Heart right ventricle (tissue), 16 donors: ENCODE measurements at places on chromosomes 2 and 18. TPM values are rescaled to one million over a fixed set of nuclear protein-coding genes. Genes with fewer than 3 reads are reported as not detected.
A peak's percentile ranks its signal among the peaks of the same experiment; 100 is the strongest.

DNA sequence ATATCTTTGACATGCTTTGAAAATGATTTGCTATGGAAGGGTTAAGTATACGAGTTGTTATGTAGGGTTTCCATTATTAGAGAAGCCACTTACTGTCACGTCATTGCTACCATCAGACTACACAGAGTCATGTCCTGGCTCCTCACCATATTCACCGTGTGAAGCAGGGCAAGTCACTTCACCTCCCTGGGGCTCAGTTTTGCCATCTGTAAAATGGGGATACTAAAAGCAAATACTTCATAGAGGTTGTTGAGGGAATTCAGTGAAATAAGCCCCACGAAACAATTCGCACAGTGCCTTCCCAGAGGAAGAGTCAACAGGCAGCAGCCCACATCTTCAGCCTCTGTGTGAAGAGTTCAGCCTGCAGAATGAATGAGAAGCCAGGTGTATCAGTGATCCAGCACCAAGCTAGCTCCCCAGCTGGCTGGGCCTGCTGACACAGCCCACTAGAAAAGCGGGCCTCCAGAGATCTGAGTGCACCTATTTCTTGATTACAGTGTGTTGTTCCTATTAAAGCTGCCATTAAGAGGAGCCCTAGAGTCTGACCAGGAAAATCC lies 3.4 kb downstream of the DIPK1C start:
- no peak overlapping the region for H3K27ac ChIP-seq
- peaks cover 30% of the 10 kb centered on the region for H3K27me3 ChIP-seq
- H3K4me3 ChIP-seq: no peak overlapping the region
- peaks cover 85% of the 10 kb centered on the region for H3K4me1 ChIP-seq
- DNase-seq: no peak
- H3K36me3 ChIP-seq: no peaks in the 10 kb centered on the region

DNA sequence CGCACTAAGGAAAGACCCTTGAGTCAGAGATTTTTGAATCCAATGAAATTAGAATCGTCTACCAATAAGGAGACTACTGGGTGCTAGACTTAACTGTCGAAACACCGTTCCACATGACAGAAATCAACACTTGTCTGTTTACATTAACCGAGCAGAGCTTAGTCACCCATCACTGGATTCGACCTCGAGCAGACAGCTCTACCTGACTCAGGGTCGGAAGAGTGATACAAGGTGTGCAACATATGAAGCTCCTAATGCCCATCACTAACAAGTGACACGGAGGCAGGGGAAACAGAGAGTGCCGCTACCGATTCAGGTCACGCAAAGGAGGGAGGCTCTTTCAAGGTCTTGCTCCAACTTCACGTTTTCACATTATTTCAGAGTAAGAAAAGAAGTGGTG lies 54.2 kb upstream of the FZD5 start:
- no peaks in the 10 kb centered on the region for H3K27me3 ChIP-seq
- H3K36me3 ChIP-seq: peaks cover 7% of the 10 kb centered on the region
- no peak overlapping the region for H3K27ac ChIP-seq
- peaks cover 35% of the 10 kb centered on the region for H3K4me1 ChIP-seq
- DNase-seq: no peak

GRCh38 chr2:9235147-9236044 lies 28.8 kb downstream of the ASAP2 start:
- no peaks in the 10 kb centered on the region for H3K36me3 ChIP-seq
- peak overlapping the region; percentile 76 for H3K27ac ChIP-seq
- no peaks in the 10 kb centered on the region for H3K27me3 ChIP-seq
- H3K4me3 ChIP-seq: no peak overlapping the region
- peaks cover 92% of the 10 kb centered on the region for H3K4me1 ChIP-seq
- DNase-seq: no peak

DNA sequence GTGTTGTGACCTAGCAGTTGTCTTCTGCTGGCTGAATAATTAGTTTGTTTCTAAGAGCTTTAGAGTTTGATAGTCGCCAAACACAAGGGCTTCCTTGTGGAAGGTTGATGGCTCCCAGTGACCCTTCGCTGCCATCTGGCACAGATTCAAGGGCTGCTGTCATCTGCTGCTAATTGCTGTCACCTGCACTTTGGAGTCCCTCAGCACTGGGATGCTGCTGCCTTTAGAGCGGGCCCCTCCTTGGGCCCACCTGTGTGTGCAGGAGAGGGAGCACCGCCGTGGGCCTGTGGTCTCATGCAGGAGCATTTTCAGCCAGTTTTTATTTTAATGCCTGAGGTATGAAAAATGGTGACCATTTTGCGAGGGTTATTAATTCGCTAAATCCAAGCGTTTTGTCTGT lies 154.0 kb upstream of the NFATC1 start:
- H3K27ac ChIP-seq: no peak overlapping the region
- no peaks in the 10 kb centered on the region for H3K27me3 ChIP-seq
- DNase-seq: no peak
- H3K4me1 ChIP-seq: peaks cover 6% of the 10 kb centered on the region

LRP1B gene
- total RNA-seq: 0.24 TPM

TSPYL6 gene
- not detected for total RNA-seq

RPE gene
- 16.3 TPM for total RNA-seq

RIT2 gene
- not detected for total RNA-seq

IL37 gene
- not detected for total RNA-seq
